Smooth muscle cell of the coronary artery (primary cell): ENCODE measurements at places on chromosomes 6 and 20. TPM values are rescaled to one million over a fixed set of nuclear protein-coding genes. Genes with fewer than 3 reads are reported as not detected.

The SIRPD gene
- not detected in 2 replicates for total RNA-seq

The SLC52A3 gene
- total RNA-seq, result not detected in 2 replicates

The POU3F2 gene
- total RNA-seq, result not detected in 2 replicates

The SERPINB6 gene
- 49.3 and 106 TPM in 2 replicates for total RNA-seq

The POPDC3 gene
- total RNA-seq, result 1.4 and 9.0 TPM in 2 replicates

The FAM217A gene
- not detected in 2 replicates for total RNA-seq

The ABHD16B gene
- total RNA-seq, result not detected in 2 replicates

The TCP11 gene
- 0.15 TPM in 1 of 2 replicates, not detected in the other for total RNA-seq

The SLC17A1 gene
- total RNA-seq, result not detected in 2 replicates

The USP49 gene
- 1.8 and 3.0 TPM in 2 replicates for total RNA-seq

The LY86 gene
- total RNA-seq, result not detected in 2 replicates

The PHF10 gene
- 9.2 and 12.9 TPM in 2 replicates for total RNA-seq

The TCF21 gene
- 3.5 and 9.9 TPM in 2 replicates for total RNA-seq

The SNAI1 gene
- total RNA-seq, result 0.23 and 2.9 TPM in 2 replicates

The SLC17A3 gene
- total RNA-seq, result not detected in 2 replicates

The SNRPB2 gene
- total RNA-seq, result 31.8 and 50.0 TPM in 2 replicates

The FKBP5 gene
- 4.5 and 4.7 TPM in 2 replicates for total RNA-seq

The HLA-DRA gene
- total RNA-seq, result 0.82 TPM in 1 of 2 replicates, not detected in the other

The RAD21L1 gene
- total RNA-seq, result not detected in 2 replicates

The SDCBP2 gene
- total RNA-seq, result 0.35 and 1.8 TPM in 2 replicates

The HDGFL1 gene
- total RNA-seq, result not detected in 2 replicates

The DOK5 gene
- total RNA-seq, result 21.9 and 28.4 TPM in 2 replicates

The CST4 gene
- total RNA-seq, result 0.60 TPM in 1 of 2 replicates, not detected in the other

The NAPB gene
- 7.5 and 7.8 TPM in 2 replicates for total RNA-seq

The BEND6 gene
- total RNA-seq, result 5.6 and 6.1 TPM in 2 replicates
